ENCODE measurements at places on chromosomes 3 and 15.

- no peak overlapping the region for H3K4me3 ChIP-seq
- H3K36me3 ChIP-seq = no peaks in the 10 kb centered on the region
- H3K4me1 ChIP-seq = no peaks in the 10 kb centered on the region
- H3K27ac ChIP-seq = no peak overlapping the region
- no peaks in the 10 kb centered on the region for H3K27me3 ChIP-seq
Observed at GRCh38 chr3:102017784-102018183, 168.5 kb downstream of the NFKBIZ start.

DNA sequence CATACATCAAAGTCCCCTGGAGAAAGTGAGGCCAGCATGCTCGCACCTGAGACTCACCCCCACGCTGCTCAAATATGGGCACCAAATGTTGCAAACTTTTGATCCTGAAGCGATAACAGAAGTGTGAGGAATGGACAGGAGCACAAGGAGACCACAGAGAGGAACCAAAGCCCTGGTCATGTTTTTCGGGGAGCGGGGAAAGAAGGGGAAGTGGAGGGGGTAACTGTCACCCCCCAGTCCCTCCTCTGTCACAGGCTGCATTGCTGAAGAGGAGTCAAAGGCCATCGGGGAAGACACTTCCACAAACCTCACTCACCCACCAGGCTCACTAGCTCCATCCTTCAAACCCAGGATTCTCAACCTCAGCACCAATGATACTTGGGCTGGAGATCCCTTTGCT lies 182.4 kb downstream of the UACA start:
- H3K27ac ChIP-seq = no peak overlapping the region
- DNase-seq = no peak
- H3K36me3 ChIP-seq = no peaks in the 10 kb centered on the region

- no peaks in the 10 kb centered on the region for H3K36me3 ChIP-seq
- H3K27ac ChIP-seq = no peak overlapping the region
- no peaks in the 10 kb centered on the region for H3K27me3 ChIP-seq
Observed at GRCh38 chr3:116000311-116000710, 377.0 kb downstream of the GAP43 start.

GRCh38 chr3:152039887-152040286 lies 166.4 kb downstream of the SUCNR1 start:
- H3K4me3 ChIP-seq = no peak overlapping the region
- peaks cover 5% of the 10 kb centered on the region for H3K36me3 ChIP-seq
- H3K27me3 ChIP-seq = peaks cover 6% of the 10 kb centered on the region
- H3K4me1 ChIP-seq = peaks cover 3% of the 10 kb centered on the region
- H3K27ac ChIP-seq = no peak overlapping the region

- DNase-seq = no peak
- H3K36me3 ChIP-seq = peaks cover 8% of the 10 kb centered on the region
- H3K27ac ChIP-seq = no peak overlapping the region
- no peaks in the 10 kb centered on the region for H3K27me3 ChIP-seq
Observed at GRCh38 chr15:67809866-67810265, 15.4 kb upstream of the SKOR1 start.

DNA sequence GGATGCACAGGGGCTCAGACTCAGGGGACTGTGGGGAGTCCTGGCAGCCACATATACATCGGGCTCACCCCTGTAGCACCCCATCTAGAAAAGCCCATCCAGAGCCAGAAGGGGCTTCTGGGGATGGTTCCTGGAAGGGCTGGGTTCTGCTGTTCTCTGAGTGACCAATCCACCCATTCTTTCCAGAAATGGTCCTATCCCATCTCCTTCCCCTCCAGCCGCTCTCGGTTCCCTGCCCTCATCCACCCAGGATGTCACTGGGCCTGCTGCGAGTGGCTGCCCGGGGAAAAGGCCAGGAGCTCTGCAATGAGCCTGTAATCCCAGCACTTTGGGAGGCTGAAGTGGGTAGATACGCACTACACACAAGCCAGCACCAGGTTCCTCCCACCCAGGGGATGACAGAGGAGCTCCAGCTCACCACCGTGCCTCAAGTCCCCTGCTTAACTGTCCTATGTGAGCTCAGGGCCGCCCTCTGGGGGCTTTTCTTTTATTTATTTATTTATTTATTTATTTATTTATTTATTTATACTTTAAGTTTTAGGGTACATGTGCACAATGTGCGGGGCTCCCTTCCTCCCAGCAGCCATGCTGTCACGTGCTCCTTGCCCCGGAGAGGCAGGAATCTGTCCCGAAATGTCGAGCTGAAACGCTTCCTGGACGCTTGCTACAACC lies 13.6 kb upstream of the CSK start:
- no peaks in the 10 kb centered on the region for H3K36me3 ChIP-seq
- peaks cover 11% of the 10 kb centered on the region for H3K4me1 ChIP-seq
- H3K4me3 ChIP-seq = no peak overlapping the region
- H3K27ac ChIP-seq = peak overlapping the region; percentile 49

DNA sequence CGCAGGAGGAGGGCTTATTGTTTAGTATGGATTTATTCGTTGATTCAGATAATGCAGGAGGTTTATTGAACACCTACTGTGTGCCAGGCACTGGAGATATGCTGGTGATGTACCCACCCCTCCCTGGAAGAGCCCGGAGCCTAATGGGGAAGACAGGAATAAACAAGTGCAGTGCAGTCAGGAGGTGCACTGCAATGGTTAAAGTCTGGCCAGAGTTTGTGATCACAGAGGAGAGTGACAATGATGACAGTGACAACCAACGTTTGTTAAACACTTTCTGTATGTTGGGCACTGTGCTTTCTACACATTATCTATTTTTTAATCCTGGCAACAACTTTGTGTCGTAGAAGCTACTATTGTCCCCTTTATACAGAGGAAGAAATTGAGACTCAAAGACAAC lies 70.4 kb downstream of the THSD4 start:
- peaks cover 15% of the 10 kb centered on the region for H3K27me3 ChIP-seq
- no peaks in the 10 kb centered on the region for H3K4me1 ChIP-seq
- H3K27ac ChIP-seq = no peak overlapping the region
- H3K36me3 ChIP-seq = no peaks in the 10 kb centered on the region

All from T-helper 17 cell (primary cell).